ENCODE measurements at places on chromosomes 6 and 20.

DNA sequence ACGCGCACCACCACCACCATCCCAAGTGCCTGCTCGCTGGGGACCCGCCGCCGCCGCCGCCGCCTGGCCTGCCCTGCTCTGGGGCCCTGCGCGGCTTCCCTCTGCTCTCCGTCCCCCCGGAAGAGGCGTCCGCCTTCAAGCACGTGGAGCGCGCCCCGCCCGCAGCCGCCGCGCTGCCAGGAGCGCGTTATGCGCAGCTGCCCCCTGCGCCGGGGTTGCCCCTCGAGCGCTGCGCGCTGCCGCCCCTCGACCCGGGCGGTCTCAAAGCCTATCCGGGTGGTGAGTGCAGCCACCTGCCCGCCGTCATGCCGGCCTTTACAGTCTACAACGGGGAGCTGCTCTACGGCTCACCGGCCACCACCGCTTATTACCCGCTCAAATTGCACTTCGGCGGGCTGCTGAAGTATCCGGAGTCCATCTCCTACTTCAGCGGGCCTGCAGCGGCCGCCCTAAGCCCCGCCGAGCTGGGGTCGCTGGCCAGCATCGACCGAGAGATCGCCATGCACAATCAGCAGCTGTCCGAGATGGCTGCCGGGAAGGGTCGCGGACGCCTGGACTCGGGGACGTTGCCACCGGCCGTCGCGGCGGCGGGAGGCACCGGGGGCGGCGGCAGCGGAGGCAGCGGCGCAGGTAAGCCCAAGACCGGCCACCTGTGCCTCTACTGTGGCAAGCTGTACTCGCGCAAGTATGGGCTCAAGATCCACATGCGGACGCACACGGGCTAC is 7.2 kb downstream of the PRDM13 start:
- DNase-seq: peak; percentile 38

GRCh38 chr20:45347936-45348778 is at the start of gene SDC4:
Gene SDC4, minus strand, starts transcription at chr20:45348424. Its CDS starts 40 bp downstream, at chr20:45348384.
- DNase-seq: peak; percentile 68

- DNase-seq: no peak
These were observed 4.4 kb upstream of the CCDC28A start for GRCh38 chr6:138769102-138769676.

DNA sequence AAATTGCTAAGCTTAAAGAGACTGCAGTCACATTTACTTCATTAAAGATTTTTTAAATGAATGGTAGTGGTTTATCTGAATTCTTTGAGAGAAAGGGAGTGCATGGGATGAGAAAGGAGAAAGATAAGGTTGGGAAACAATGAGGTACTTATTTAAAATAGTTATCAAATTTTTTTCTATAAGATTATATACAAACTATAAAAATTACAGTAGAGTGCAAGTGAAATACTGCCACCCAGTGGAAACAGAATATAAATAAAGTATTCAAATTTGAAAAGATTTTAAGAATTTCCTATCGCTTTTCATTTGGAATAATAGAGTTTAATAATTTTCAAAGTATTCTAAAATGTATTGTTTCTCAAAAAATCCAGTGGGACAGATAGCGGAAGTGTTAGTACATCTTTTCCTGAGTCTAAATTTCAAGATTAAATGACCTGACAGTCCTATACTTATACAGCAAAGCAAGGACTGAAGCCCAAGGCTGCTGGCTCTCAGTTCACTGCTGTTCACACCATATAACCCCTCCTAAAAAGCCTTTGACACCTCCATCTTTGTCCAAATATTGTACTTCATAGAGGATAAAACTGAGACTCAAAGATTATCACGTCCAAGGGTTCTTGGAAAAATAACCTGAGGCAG is 31.1 kb downstream of the EPM2A start:
- DNase-seq: no peak

GRCh38 chr6:36204068-36204753 is 7.7 kb downstream of the BRPF3 start:
- DNase-seq: no peak

- DNase-seq: peak; percentile 69
These were observed 8.6 kb upstream of the LY6G5C start for GRCh38 chr6:31689249-31690110.

DNA sequence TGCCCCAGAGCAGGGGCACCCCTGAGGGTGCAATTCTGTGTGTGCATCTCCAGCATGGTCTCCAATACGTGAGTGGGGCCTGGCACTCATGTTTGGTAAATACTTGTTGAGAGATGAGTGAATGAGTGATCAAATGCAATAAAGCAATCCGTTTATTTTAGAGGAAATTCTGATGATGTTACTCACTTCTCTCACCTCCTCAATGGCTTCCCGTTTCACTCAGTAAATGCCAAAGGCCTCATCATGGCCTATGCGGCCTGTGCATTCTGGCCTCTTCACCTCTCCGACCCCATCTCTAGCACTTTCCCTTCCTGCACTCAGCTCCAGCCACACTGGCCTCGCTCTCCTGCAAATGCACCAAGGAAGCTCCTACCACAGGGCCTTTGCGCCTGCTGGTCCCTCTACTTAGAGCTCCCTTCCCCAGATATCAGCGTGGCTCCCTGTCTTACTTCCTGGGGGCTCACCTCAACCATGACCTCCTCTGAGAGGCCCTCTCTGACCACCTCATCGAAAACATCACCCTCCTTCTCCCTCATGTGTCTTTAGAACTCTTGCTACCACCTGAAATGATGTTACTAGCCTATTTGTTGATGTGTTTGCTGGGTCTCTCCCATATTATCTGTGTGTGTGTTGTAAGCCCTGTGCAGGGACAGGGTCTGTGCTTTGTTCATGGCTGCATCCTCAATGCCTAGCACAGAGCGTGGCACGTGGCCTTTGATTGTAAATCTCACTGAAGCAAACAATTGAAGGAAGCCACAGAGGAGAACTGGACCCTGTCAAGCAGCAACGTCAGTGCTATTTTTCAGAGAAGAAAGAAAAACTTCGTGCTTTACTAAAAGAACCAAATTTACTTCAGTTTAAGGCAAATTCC is 42.6 kb downstream of the RAB44 start:
- no peak for DNase-seq

DNA sequence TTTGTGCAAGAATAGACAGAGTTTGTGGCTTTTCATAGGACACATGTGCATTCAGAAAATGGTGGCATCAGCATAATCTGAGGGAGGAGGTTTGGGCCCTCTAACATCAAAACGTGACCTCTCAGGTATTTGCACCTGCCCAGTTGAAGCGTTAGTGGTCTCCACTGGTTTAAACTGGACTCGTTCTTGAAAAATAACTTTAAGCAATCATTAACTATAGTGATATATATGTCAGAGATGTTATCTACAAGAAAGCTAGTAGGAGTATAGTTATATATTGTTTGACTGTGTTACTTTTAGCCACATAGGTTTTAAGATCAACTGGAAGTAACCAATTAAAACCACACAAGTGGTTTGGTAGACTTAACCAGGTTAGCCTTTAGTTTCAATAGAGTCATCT is 607.4 kb downstream of the MAFB start:
- no peak for DNase-seq

- DNase-seq: no peak
These were observed 118.1 kb downstream of the MACROD2 start for GRCh38 chr20:14113416-14113815.

DNA sequence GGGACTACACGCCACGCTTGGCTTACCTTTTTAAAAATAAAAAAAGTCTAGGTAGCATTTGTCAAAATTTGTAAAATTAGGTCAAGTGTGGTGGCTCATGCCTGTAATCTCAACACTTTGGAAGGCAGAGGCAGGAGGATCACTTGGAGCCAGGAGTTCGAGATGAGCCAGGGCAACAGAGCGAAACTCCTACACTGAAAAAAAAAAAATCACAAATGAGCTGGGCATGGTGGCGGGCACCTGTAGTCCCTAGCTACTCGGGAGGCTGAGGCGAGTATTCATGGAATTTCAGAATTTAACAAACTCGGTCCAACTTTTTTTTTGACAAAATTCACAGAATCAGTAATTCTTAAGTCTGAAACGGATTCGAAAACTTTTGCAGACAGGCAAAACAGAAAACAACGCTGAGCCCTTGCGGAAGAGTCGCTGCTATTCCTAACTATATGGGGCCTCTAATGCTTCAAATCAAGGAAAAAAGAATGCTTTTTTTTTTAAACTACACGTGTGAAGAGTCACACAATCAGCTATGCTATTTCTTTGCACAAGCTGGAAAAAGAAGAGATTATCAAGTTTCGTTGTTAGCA is 62.9 kb downstream of the GTF2H5 start:
- DNase-seq: no peak

GRCh38 chr6:167157863-167158262 is at the start of gene GPR31:
Gene GPR31, minus strand, starts transcription at chr6:167157980. Its CDS starts 149 bp downstream, at chr6:167157831.
- DNase-seq: no peak

DNA sequence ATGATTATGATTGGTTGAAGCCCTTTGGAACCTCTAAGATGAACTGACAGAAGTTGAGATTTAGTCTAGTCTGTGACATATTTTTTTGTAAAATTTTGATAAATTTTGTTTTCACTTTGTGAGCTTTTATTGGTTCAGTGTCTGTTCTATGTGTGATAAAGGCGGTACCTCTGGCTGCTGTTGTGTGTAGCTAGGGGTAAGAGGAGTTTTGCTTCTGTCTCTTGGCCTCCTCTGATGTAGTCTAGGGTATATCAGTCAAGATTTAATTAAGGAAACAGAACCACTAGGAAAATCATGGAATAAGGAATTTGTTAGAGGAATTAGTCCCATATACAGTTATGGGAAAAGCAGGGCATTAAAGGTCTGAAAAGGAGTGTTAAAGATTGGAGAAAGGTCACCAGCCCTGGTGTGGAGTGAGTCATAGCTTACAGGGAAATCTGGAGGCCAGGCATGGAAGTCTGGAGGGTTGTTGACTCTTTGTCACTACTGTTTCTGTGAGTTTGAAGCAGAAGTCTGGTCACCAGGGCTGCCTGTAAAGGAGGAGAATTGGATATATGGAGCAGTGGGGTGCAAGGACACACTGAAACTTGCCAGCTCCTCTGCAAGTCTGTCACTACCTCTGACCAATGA is 28.5 kb downstream of the CDC5L start:
- DNase-seq: no peak

DNA sequence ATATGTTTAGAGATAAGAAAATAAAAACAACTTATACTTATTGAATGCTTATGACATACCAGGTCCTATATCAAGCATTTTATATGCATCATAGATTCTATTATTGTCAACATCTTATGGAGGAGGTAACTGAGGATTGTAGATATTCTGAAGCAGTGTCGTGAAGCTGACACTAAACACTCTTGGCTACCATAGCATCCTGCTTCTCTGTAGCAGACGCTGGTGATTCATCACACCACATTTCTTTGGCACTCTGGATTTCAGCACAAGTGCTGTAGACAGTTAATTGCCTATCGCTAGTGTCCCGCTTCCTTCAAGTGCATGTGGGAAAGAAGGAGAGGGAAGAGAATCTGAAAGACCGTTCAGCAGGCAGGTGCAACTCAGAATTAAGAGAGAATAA is 317.1 kb downstream of the PLCB1 start:
- DNase-seq: no peak

DNA sequence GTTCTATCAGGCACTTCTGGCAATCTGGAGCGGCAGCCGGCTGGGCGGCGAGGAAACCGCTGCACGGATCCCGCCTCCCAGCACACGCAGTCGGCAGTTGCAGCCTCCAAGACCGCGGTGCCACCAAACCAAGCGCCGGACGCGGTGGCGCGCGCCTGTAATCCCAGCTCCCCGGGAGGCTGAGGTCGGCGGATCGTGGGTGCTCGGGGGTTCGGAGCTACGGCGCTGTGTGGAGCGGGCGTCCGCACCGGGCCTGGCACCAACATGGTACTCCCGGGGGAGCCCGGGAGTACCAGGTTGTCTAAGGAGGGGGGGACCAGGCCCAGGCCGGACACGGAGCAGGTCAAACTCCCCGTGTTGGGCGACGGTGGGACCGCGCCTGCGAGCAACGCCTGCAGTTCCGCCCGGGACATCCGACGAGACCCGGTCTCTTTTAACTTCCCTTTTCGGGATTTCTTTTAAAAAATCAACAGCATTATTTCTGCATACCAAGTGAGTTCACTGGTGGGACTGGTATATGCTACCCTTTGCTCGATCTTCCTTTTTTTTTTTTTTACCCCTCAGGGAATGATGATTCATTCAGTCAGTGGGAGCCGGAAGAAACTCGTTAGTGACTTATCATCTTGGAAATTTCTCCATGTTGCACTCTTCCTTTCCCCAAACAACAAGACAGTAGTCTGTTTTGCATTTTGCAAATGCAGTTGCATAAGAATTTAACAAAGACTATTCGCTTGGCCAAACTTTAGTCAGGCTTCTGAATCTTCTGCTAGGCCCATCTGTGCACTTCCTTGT is 27.6 kb downstream of the ZNF311 start:
- peak; percentile 47 for DNase-seq

DNA sequence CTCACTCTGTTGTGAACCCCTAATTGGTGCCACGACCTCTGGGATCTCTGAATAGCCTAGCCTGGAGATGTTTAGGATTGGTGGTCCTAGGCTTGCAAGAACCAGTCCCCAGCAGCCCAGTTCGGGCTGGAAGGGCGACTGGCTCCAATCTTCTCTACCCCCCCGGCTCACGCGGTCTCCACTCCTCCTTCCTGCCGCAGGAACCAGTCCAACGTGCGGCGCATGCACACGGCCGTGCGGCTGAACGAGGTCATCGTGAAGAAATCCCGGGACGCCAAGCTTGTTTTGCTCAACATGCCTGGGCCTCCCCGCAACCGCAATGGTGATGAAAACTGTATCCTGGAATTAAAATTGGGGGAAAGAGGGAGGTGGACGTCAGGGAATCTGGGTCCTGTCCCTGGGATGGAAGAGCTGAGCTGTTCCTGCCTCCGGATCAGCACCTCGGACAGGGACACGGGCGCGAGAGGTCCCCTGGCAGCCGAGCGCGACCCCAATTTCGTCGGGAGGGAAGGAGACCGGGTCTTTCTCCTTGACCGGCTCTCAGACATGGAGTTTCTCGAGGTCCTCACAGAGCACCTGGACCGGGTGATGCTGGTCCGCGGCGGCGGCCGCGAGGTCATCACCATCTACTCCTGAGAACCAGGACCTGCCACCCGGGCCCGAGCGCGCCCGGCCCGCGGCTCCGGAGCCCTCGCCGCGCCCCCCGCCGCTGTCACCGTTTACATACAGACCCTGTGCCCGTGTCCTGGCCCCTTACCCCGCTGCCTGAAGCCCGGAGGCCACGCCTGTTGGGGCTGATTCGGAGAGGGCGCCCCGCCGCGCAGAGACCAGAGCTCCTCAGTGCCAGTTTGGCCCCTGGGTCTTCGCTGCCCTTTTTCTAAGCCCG is 28.2 kb downstream of the SLC12A5 start:
- peak; percentile 83 for DNase-seq

GRCh38 chr20:2331901-2332565 is 36.2 kb downstream of the TGM3 start:
- DNase-seq: no peak

DNA sequence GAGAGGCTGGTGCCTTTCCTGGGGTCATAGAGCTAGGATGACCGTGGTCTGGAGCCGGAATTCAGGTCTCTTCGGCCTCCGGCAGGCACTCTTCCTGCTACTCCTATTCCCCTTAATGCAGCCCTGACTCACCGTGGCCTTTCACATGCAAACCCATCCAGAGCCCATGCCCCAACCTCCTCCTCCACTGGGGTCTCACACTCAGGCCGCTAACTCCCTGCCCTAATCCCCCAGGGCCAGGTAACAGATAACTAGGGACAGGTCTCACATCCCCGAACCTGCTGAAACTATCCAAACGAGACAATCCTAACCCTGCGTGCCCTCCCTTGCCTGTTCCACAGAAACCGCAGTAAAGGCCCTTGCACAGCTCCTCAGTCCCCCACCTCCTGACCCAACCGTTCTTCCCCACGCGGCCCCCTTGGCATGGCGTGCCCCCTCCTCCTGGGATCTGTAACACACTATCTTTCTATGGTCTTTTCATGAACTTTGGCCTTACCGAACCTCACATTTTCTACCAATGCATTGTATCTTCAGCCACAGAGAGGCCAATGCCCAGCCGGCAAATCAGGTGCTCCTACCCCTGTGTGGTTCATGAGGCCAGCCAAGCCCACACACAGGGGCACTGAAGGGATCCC is 245.4 kb upstream of the EXOC2 start:
- DNase-seq: peak; percentile 35

All from WTC11 (cell line).